ENCODE measurements at places on chromosomes 7 and 10.

DNA sequence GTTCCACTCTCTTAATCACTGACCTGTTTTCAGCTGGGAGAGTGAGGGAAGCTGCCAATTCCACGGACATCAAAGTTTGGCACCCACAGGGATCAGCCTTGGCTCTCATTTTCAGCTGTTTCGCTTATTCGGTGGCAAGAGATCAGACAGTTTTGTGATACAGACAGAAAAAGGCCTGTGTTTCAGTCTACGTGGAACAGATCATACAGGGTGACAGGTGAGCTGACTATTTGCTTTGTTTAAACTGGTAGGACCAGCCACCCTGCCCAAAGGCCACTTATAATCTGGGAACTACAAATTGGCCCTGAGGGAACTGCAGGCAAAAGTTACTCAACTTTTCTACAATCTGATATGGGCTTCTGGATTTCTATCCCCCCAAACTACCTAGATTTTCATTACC, 128.6 kb downstream of the ZNF467 start:
- DNase-seq = no peak

DNA sequence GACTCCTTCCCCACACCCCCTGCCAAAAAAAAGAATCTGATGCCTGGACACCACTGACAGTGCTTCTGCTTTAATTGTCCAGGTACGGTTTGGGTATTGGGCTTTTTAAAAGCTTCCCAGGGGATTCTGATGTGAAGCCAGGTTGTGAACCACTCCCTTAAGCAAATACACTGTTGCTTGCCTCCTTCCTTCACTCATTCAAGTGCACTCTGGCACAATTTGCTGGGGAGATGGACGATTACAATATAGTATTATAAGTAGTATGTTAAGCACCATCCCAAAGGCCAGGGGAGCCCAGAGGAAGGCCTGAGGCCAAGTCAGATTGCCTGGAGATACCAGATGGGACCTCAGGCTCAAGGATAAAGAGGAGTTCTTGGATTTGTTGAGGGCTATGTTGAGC, 12.3 kb upstream of the ZNRF2 start:
- no peak for DNase-seq

- no peak for DNase-seq
Observed at GRCh38 chr7:33300742-33301141, 171.4 kb downstream of the BBS9 start.

GRCh38 chr10:76073524-76073923, 642.1 kb downstream of the LRMDA start:
- DNase-seq = no peak

DNA sequence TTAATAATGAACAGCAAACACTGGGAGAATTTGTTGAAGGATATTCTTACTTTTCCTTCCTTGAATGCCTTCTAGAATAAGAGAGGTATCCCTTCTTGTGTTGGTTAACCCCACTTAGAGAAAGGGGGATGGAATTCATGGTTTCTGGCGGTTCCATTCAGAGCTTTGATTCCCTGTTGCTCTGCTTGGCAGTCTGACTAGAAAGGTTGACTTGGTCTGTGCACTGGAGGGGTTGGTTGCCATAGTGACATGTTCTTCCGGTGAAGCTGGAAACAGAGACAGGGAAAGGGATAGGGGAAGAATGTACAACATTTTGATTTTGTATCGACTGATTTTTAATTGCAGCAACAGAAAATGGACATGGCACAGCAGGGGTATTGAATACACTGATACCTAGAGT, 2.5 kb downstream of the TMEM178B start:
- DNase-seq = no peak

GRCh38 chr7:128814499-128814898, 15.7 kb upstream of the FLNC start:
- DNase-seq = no peak

- DNase-seq = no peak
Observed at GRCh38 chr7:30093420-30093952, 41.3 kb upstream of the MTURN start.

- DNase-seq = no peak
Observed at GRCh38 chr10:49446031-49446430, 50.1 kb upstream of the DRGX start.

GRCh38 chr10:132776186-132776585, 9.8 kb downstream of the NKX6-2 start:
- no peak for DNase-seq

DNA sequence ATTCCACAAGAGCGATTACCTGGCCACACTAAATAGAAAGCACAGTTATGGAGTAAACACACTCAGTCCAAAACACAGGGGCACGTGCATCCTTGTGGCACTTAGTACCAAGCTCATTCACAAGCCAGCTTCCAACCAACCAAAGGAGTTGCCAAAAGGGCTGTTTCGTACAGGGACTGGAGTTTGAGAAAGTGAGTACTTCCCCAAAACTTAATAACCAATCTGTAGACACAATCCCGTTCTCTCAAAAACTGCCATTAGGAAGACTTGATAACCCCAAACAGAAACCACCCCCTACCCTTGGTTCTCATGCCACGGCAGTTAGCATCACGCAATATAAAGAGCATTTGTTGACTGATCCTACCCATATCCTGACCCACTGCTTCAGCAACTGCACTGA, 166.2 kb upstream of the ASAH2 start:
- DNase-seq = no peak

DNA sequence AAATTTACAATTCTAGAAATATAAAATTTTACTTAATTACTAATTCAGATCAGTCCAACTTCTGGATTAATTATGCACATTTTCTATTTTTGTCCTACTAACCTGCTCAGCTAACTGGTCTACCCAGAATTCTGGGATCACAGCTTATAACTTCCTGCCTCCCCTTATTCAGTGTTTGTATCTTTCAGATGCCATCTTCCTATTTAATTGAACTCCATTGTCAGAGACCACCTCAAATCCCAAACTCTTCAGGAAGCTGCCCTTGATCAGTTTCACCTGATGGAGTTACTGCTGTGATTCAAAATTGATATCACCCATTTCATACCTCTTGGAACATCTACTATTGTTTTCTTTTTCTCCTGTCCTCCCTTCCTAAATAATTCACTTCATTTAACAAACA, 259.2 kb downstream of the WDR11 start:
- DNase-seq = no peak

- no peak for DNase-seq
Observed at GRCh38 chr10:21733710-21734109, 199.7 kb downstream of the MLLT10 start.

DNA sequence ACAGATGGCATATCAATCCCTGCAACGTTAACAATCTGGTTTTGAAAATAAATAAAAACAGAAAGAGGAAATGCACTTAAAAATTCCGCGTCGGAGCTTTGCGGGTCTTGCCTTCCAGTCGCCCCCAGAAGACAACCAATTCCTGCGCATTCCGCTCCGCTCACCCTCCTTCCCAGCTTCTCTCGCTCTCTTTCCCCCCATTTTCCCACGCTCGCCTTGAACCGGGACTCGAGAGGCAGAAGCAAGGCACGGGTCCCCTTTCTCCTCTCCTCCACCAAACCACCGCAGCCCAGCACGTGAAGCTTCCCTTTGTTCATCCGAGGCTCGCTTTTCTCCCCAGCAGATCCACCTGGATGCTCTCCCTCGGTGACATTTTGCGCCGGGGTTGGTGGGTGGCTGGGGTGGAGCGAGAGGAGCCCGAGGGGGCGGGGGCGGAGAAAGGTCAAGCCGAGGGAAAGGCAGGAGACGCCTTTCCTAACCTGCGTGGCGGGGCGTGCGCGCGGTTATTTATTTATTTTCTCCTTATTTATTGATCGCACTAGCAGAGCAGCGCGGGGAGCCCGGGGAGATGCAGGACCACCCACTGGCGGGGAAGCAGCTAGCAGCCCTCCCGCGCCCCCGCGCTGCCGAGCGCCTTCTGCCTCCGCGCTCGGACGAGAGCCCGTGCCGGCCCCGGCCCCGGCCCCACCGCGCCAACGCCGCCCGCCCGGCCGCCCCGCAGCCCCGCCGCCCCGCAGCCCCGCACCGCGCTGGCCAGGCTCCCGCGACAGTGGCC, at the start of gene KCND2:
TSS of gene KCND2 (plus strand) at position 475 of the 775 bp plus-strand sequence.
- DNase-seq = no peak

DNA sequence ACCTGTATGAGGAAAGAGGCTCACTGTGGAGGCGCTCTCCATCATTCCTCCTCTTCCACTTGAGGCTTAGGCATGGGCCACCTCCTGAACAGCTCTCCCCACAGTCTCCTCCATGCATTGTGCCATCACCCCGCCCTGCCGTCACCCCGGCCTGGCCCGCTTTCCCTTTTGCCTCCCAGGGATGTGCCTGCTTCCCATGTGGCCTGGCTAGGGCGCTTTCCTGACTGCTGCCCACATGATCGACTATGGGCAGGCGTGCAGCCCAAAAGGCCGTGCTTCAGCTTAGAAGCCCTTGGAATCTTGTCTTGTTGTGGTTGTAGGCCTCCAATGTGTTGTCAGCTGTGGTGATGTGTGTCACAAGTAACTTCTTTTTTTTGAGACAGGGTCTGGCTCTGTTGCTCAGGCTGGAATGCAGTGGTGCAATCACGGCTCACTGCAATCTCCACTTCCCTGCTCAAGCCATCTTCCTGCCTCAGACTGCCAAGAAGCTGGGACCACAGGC, 1.8 kb upstream of the ACTR3C start:
- no peak for DNase-seq

GRCh38 chr10:42995537-42995936, 81.3 kb upstream of the RET start:
- no peak for DNase-seq

Measured in cortex of kidney (tissue), 1 donor.